ENCODE measurements at places on chromosomes 13 and 19. TPM values are rescaled to one million over a fixed set of nuclear protein-coding genes. Genes with fewer than 3 reads are reported as not detected.

GRCh38 chr19:6038634-6039405 is 60.9 kb upstream of the RANBP3 start:
- peak; percentile 63 for DNase-seq

DNA sequence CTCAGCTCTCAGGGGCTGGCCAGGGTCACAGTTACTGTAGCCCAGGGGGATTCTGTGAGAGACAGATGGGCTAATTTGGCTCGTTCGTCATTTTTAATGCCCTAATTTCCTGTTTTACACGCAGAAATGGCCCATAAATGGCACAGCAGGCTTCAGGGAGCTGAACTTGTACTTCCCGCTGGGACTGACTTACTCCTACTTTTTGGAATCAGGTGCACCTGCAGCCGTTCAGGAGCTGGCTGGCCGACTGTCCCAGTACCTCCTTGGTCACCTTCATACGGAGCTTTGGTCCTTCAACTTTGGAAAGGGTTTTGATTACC is 62.4 kb upstream of the URI1 start:
- DNase-seq: no peak

DNA sequence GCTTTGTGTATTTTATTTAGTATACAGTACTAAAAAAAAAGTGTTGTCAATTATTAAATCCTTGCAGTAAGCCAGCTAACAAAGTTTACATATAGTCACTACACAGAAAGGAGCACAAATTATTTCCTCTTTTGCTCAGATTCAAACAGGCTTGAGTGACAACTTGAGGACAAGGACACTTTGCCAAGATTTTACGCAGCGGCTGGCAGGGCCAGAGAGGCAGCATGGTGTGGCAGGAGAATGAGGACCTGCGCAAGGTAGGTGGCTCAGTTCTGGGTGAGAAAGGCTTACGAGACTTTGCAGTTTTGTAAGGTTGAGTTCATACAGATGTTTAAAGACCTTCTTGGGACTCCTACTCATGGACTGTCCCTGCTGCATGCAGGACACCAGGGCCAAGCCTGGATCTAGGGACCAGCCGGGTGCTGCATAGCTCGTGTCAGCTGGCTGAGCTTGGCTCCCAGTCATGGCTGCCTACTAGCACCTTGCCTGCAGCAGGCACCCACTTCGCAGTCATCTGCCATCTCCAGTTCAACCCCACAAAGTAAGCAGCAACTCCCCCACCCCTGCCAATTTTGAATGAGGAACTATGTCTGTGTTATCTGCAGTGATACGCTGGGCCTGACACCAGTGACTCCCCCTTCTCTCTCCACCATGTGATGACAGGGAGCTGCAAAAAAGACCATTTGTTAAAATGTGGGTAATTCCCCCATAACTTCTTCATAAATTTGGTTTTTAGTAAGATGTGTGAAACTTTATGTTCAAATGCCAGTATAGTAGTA is 3.7 kb upstream of the TUBA3C start:
- no peak for DNase-seq

DNA sequence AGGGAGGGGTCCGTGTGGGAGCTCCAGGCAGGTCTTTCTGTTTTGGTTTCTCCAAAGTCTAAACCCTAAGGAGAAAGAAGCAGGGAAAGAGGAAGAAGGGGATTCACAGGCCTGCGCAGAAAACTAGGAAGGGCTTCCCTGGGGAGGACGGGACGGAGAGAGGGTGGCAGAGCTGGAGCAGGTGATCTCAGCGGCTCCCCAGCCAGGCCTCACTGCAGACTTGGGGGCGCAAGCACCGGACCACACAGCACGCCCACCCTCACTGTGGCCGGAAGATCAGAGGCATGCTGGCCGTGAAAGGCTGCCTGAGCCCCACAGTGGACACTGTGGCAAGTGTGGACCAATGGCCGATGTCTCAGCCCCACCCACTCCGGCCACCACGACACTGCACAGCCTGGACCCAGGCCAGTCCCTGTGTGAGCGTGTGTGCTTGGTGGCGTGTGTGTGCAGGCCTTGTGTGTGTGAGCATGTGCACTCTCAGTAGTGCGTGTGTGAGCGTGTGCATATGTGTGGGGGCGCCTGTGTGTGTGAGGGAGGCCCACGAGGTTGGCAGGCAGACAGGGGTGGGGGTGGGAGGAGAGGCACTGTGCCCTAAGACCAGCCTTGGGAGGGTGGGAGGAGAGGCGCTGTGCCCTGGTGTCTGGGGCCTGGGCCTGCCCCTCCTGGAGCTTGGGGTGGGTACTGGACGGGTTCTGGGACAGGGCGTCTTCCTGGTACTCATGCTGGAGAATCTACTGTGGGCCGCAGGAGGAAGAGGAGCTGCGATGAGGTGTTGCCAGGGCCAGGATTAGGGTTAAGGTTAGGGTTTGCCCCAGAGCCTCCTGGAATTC is 15.4 kb upstream of the TMEM255B start:
- no peak for DNase-seq

- DNase-seq: no peak
These were observed 270.6 kb downstream of the SLITRK6 start for GRCh38 chr13:85528491-85529217.

The KLF1 gene
- 0.21 TPM for total RNA-seq

The ANGPTL8 gene
- not detected for total RNA-seq

The TGDS gene
- total RNA-seq: 14.0 TPM

The ZNF135 gene
- 0.62 TPM for total RNA-seq

Data from activated naive CD4-positive, alpha-beta T cell treated with anti-CD3 and anti-CD28 coated beads for 36 hours (primary cell).